T-helper 17 cell (primary cell): ENCODE measurements at places on chromosomes 16 and 17.

GRCh38 chr17:57595426-57595825, 149.7 kb downstream of the CCDC182 start:
- no peak overlapping the region for H3K4me3 ChIP-seq
- peaks cover 30% of the 10 kb centered on the region for H3K4me1 ChIP-seq
- no peak for DNase-seq
- no peaks in the 10 kb centered on the region for H3K27me3 ChIP-seq
- H3K27ac ChIP-seq: peak overlapping the region; percentile 57

- H3K4me1 ChIP-seq: peaks cover 42% of the 10 kb centered on the region
- H3K4me3 ChIP-seq: peak overlapping the region; percentile 67
- peaks cover 5% of the 10 kb centered on the region for H3K36me3 ChIP-seq
- no peaks in the 10 kb centered on the region for H3K27me3 ChIP-seq
- peak overlapping the region; percentile 88 for H3K27ac ChIP-seq
Measured at GRCh38 chr17:49817993-49818392, 29.5 kb downstream of the KAT7 start.

DNA sequence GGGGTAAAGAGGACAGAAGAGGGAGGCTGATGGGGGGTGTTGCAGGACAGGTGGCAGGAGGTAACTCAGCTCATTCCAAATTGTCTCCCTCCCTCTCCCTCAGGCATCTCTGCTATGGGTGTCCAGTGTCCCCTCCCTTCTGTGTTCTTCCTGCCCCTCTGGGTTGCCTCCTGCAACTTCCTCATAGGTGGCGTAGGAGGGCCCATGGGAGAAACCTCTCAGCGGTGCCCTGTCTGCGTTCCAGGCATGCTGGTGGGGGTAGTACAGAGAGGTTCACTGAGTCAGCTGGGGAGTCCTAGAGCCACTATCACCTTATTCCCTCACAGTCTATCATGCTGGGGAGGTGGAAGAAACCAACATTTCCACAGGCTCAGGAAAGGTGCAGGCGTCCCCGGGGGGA, 14.7 kb upstream of the ODF4 start:
- H3K27me3 ChIP-seq: peaks cover 57% of the 10 kb centered on the region
- DNase-seq: no peak
- peaks cover 2% of the 10 kb centered on the region for H3K36me3 ChIP-seq
- H3K4me3 ChIP-seq: no peak overlapping the region
- H3K27ac ChIP-seq: no peak overlapping the region

DNA sequence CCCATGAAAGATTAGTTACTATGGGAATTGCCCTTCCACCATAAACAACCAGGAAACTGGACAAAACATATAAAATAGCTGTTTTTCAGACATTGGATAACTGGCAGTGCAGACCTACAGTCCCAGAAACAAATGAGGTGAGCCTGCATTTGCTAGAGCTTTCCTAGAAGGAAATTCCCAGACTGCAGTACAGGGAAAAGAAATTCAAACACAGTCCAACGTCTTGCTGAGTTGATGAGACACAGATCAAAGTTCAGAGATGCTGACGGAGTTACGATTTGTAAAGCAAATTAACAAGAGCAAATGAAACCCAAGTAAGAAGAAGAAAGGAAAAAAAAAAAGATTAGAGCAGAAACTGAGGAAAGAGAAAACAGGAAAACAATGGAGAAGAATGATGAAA, 41.3 kb upstream of the MNT start:
- no peaks in the 10 kb centered on the region for H3K36me3 ChIP-seq
- no peak overlapping the region for H3K4me3 ChIP-seq
- H3K27me3 ChIP-seq: no peaks in the 10 kb centered on the region
- no peak for DNase-seq
- no peak overlapping the region for H3K27ac ChIP-seq

GRCh38 chr16:83808573-83809014, 816 bp downstream of the HSBP1 start:
- H3K4me3 ChIP-seq: peak overlapping the region; percentile 97
- DNase-seq: no peak
- peaks cover 2% of the 10 kb centered on the region for H3K36me3 ChIP-seq
- peaks cover 13% of the 10 kb centered on the region for H3K4me1 ChIP-seq
- H3K27ac ChIP-seq: peak overlapping the region; percentile 94
- H3K27me3 ChIP-seq: no peaks in the 10 kb centered on the region

GRCh38 chr17:80689129-80689619, 144.5 kb downstream of the RPTOR start:
- no peak for DNase-seq
- no peak overlapping the region for H3K27ac ChIP-seq
- no peaks in the 10 kb centered on the region for H3K27me3 ChIP-seq
- peaks cover 3% of the 10 kb centered on the region for H3K36me3 ChIP-seq
- no peak overlapping the region for H3K4me3 ChIP-seq

DNA sequence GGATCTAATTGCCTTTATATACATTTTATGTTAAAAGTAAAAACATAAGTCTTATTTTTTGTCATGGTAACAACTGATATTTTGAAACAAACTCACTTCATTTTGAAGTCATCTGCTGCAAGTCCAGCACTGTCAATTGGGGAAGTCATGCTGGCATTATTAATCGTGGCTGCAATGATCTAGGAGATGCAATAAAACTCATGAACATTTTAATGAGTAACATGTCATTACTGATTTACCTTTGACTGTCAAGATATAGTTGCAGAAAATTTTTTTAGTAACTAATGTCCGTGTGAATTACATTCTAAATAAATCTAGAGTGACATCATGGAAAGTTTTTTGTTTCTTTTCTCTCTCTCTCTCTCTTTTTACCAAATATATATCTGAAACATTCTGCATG, 17.3 kb upstream of the KRT24 start:
- no peak for DNase-seq
- H3K27ac ChIP-seq: no peak overlapping the region
- H3K27me3 ChIP-seq: peaks cover 47% of the 10 kb centered on the region
- peaks cover 4% of the 10 kb centered on the region for H3K36me3 ChIP-seq

DNA sequence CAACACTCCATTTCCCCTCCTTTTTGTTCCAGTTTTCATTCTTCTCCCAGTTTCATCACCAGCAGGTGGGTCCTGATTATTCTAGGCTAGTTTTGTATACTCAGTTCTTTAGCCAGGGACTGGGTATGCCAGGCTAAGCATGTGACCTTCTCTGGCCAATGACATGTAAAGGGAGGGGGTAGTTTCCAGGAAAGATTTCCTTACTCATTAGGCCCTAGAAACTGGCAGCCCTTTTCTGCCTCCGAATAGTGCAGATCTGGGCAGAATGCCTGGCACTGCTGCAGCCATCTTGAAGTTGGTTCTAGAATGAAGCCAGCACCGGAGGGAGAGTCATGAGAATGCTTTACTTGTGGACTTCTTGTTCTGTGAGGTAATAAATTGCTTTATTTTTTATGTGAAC, 126.9 kb upstream of the AXIN2 start:
- H3K4me3 ChIP-seq: no peak overlapping the region
- H3K4me1 ChIP-seq: peaks cover 11% of the 10 kb centered on the region
- no peak for DNase-seq
- H3K36me3 ChIP-seq: peaks cover 2% of the 10 kb centered on the region
- H3K27ac ChIP-seq: no peak overlapping the region

GRCh38 chr17:65324611-65325342, 187.6 kb downstream of the RGS9 start:
- H3K27me3 ChIP-seq: peaks cover 10% of the 10 kb centered on the region
- no peaks in the 10 kb centered on the region for H3K36me3 ChIP-seq
- no peaks in the 10 kb centered on the region for H3K4me1 ChIP-seq
- no peak overlapping the region for H3K4me3 ChIP-seq

DNA sequence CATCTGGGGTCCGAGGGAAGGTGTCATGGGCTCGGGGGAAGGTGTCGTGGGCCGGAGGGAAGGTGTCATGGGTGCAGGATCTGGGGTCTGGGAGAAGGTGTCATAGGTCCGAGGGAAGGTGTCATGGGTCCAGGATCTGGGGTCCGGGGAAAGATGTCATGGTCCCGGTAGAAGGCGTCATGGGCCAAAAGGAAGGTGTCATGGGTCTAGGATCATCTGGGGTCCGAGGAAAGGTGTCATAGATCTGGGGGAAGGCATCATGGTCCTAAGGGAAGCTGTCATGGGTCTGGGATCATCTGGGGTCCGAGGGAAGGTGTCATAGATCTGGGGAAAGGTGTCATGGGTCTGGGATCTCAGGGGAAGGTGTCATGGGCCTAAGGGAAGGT, 942 bp downstream of the RAB40C start:
- H3K36me3 ChIP-seq: peaks cover 3% of the 10 kb centered on the region
- peaks cover 34% of the 10 kb centered on the region for H3K4me1 ChIP-seq
- H3K4me3 ChIP-seq: peak overlapping the region; percentile 98
- no peak for DNase-seq

DNA sequence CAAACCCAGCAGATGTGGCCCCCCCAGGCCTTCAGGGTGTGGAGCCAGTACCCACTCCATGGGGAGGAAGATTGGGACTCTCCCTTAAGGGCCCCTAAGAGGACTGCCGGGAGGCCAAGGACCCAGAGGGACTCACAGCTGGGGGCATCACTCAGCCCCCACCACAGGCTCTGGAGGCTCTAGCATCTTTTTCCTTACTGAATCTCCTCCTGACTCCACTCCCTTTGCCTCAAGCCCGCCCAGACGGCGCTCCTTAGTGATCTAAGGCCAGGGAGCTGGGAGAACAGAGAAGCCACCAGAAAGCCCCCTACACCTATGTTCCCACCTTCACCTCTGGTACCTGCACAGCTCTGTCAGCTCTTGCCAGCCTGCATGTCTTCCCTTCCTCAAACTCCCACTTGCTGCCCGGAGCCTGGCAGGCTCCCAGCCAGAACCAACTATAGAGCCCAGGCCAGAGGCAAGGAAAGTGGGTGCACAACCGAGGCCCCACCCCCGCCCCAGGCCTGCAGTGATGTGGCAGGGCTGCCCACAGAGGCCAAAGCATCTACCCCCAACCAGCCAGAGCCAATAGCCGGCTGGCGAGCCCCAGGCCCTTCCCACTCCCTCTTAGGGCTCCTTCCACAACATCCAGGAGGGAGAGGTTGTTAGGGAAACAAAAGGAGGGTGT, 22.3 kb upstream of the MPO start:
- peaks cover 15% of the 10 kb centered on the region for H3K4me1 ChIP-seq
- no peaks in the 10 kb centered on the region for H3K27me3 ChIP-seq
- no peak overlapping the region for H3K27ac ChIP-seq
- no peak for DNase-seq
- H3K4me3 ChIP-seq: no peak overlapping the region

DNA sequence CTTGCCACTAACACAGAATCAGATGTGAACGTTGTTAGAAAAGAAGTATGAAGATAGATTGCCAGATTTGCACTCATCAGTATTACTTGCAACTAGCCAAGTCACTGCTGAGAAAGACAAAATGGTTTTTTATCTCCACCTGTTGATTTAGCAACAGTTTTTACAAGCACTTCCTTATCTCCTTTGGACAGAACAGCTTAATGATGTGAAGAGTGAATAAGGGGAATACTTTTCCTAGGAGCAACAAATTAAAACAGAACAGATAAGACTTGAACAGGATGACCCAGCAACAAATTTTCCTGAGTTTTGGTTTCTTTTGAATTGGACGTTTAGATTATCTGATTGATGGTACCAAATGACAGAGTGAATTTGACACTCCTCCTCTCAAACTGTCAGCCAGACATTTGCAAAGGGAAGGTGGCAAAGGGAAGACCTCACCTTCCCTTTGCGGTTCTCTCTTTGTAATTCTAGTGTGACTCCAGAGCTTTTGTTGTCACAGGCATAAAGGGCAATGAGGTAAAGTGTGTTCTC, 130.6 kb downstream of the NLK start:
- DNase-seq: no peak
- H3K27me3 ChIP-seq: no peaks in the 10 kb centered on the region
- H3K4me1 ChIP-seq: peaks cover 14% of the 10 kb centered on the region
- H3K36me3 ChIP-seq: peaks cover 11% of the 10 kb centered on the region
- H3K4me3 ChIP-seq: no peak overlapping the region
- no peak overlapping the region for H3K27ac ChIP-seq

DNA sequence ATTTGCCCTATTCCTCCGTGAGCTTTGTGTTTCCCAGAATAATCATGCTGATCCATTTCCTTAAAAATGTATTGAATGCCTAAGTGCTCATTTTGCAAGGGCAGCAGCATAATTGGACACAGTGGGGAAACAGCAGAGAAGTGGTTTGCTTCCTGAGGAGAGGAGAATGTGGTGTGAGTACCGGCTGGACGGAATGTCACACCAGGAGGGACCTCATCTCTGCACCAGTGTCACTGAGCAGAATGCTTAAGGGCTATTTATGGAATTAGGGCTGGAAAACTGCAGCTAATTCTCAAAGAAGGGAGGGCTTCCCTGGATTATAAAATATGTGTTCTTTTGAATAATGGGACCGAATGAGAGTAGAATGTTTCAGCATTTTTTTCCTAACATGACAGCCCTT, 1100.6 kb upstream of the RBFOX1 start:
- H3K27me3 ChIP-seq: no peaks in the 10 kb centered on the region
- DNase-seq: no peak
- H3K4me1 ChIP-seq: no peaks in the 10 kb centered on the region

GRCh38 chr17:14101976-14102375, 32.7 kb downstream of the COX10 start:
- no peak for DNase-seq
- no peak overlapping the region for H3K27ac ChIP-seq
- peaks cover 4% of the 10 kb centered on the region for H3K36me3 ChIP-seq
- H3K4me3 ChIP-seq: no peak overlapping the region
- H3K4me1 ChIP-seq: peaks cover 5% of the 10 kb centered on the region

DNA sequence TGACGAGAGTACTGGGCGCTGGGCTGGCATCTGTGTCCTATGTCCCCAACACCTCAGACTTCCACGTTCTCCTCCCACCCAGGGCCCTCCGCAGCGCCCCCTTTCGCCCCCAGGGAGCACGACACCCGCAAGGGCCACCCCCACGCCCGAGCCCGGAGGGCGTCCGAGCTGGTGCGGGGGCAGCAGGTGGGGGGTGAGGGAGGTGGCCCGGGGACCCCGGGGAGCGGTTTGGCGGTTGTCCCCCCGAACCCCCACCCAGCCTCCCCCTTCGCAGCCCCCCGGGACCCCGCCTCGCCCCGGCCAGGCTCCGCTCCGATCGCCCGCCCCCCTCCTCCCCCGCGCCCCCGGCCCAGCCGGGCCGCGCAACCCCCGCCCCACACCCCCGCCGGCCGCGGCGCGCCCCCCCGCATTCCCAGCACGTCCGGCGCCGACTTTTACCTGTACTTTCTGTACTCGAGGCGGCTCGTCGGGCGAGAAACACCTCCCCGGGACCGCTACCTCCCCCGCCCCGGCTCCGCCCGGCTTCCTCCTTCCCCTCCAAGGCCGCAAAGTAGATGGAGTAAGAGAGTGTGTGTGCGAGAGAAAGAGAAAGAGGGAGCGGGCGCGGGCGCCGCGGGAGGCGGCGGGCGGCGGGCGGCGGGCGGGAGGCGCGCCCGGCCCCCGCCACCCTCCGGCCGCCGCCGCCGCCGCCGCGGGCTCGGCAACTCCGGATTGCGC, 901 bp downstream of the CDYL2 start:
- peak; percentile 19 for DNase-seq
- H3K27ac ChIP-seq: no peak overlapping the region
- H3K36me3 ChIP-seq: no peaks in the 10 kb centered on the region
- H3K4me3 ChIP-seq: peak overlapping the region; percentile 91

GRCh38 chr17:66354981-66355380, 52.6 kb downstream of the PRKCA start:
- H3K27ac ChIP-seq: peak overlapping the region; percentile 43
- H3K36me3 ChIP-seq: peaks cover 4% of the 10 kb centered on the region
- peaks cover 31% of the 10 kb centered on the region for H3K4me1 ChIP-seq
